ENCODE measurements at places on chromosomes 3 and 15. TPM values are rescaled to one million over a fixed set of nuclear protein-coding genes. Genes with fewer than 3 reads are reported as not detected.

GRCh38 chr3:29451920-29452319 lies 171.0 kb downstream of the RBMS3 start:
- H3K4me3 ChIP-seq, result no peak overlapping the region
- no peak overlapping the region for H3K27ac ChIP-seq
- no peaks in the 10 kb centered on the region for H3K27me3 ChIP-seq

- no peak overlapping the region for H3K4me3 ChIP-seq
- no peak for DNase-seq
- no peak overlapping the region for H3K27ac ChIP-seq
- no peaks in the 10 kb centered on the region for H3K36me3 ChIP-seq
Measured at GRCh38 chr15:39512643-39513042, 68.2 kb upstream of the THBS1 start.

DNA sequence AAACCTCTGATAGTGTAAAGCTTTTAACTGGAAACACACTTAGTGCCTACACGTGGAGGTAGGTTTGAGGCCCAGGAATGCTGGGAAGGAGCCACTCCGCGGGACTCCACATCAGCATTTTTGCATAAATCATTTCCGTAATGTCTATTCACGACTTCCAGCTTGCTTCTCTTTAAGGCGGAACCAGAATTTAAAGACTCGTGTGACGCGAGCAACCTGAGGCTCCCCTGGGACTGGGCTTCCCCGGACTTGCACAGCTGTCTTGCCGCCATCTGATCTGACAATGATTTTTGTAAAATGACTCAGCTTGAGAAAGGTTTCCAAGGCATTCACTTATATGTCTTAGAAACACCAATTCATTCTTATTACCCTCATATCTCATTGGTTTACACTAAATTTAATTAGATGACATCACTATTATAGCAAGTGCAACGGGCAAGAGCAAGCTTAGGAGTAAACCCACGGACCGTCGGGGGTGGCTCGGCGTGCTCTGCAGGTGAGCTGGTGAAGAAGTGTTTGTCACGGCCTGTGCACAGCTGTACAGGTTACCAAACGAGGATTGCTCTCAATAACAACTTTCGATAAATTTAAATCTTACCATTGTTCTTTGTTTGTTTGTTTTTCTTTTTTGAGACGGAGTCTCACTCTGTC lies 95.2 kb downstream of the CHSY1 start:
- H3K4me1 ChIP-seq, result peaks cover 10% of the 10 kb centered on the region
- no peaks in the 10 kb centered on the region for H3K36me3 ChIP-seq
- no peak for DNase-seq
- H3K27me3 ChIP-seq, result no peaks in the 10 kb centered on the region
- H3K4me3 ChIP-seq, result no peak overlapping the region
- H3K27ac ChIP-seq, result no peak overlapping the region

GRCh38 chr3:141878817-141879216 lies 2.4 kb downstream of the ATP1B3 start:
- peaks cover 42% of the 10 kb centered on the region for H3K36me3 ChIP-seq
- H3K4me3 ChIP-seq, result peak overlapping the region; percentile 98
- peak overlapping the region; percentile 15 for H3K27ac ChIP-seq
- no peaks in the 10 kb centered on the region for H3K27me3 ChIP-seq
- no peak for DNase-seq

- DNase-seq, result no peak
- no peak overlapping the region for H3K27ac ChIP-seq
- H3K4me3 ChIP-seq, result no peak overlapping the region
Measured at GRCh38 chr3:189974359-189974758, 146.3 kb downstream of the P3H2 start.

DNA sequence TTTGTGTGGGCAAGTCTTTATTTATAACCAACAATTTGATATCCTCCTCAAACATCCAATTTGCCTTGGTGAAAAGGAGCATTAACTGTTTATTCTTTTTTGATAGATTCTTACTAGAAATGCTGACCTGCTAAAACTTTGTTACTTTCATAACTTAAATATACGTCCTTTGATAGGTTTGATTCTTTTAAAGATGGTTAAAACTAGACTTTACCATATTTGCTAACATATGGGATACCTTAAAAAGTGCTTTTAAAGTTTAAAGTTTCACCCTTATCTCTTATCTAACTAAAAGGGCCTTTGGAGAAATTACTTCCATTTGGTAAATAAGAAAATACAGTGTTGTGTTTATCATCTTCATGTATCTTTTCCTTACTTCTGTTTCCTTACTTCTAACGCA lies 266.6 kb upstream of the UBE2E1 start:
- H3K36me3 ChIP-seq, result no peaks in the 10 kb centered on the region
- H3K27me3 ChIP-seq, result no peaks in the 10 kb centered on the region
- no peak for DNase-seq
- H3K4me3 ChIP-seq, result no peak overlapping the region
- H3K4me1 ChIP-seq, result no peaks in the 10 kb centered on the region

GRCh38 chr3:58035524-58036255 lies 27.5 kb downstream of the FLNB start:
- no peak overlapping the region for H3K27ac ChIP-seq
- DNase-seq, result no peak
- no peaks in the 10 kb centered on the region for H3K27me3 ChIP-seq
- no peak overlapping the region for H3K4me3 ChIP-seq
- peaks cover 37% of the 10 kb centered on the region for H3K4me1 ChIP-seq

- DNase-seq, result no peak
- no peaks in the 10 kb centered on the region for H3K27me3 ChIP-seq
- H3K36me3 ChIP-seq, result peaks cover 30% of the 10 kb centered on the region
- no peak overlapping the region for H3K27ac ChIP-seq
- no peak overlapping the region for H3K4me3 ChIP-seq
- peaks cover 32% of the 10 kb centered on the region for H3K4me1 ChIP-seq
Measured at GRCh38 chr15:40444736-40445135, 4.0 kb downstream of the BAHD1 start.

DNA sequence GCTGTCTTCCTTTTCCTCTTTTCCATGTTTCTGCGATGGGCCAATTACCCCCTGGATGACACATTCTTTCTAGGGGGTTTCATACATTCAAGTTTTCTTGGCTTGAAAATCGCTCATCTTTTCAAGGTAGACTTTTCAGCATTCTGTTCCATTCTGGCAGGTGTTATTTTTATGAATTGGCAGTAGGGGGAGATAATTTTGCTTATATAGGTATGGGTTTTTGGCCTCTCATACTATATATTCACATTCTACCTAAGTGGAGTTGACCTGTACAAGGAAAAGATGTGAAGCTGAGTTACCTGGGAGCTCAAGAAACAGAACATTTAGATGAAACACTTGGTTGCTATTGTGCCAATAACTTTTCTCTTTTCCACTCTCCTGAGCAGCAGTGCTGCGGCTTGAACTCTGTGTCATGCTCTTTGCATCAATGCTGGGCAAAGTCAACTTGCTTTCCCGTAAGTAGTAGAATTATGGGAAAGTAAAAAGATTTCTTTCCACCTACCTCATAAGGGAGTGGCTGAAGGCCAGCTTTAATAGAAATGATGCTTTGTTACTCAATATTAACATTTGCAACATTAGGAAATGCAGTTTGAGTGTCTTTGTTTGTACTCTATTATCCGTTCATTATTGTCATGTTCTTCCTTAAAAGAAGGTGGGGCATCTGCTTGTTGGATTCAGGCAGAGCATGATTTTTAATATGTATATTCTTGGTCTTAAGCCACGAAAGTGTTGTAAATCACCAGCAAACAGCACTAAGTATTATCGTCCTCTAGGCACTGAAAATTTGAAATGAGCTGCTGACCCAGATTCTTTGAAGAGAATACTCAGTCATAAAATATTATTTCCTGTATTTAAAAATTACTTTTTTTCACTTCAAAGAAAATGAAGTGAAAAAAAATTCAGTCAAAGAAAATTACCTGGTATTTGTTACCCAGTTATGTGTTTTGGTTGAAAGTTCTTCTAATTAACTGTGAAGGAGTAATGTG lies 27.7 kb upstream of the MFSD1 start:
- no peak for DNase-seq
- no peaks in the 10 kb centered on the region for H3K36me3 ChIP-seq

GRCh38 chr3:191352014-191352413 lies 21.7 kb upstream of the UTS2B start:
- H3K36me3 ChIP-seq, result peaks cover under 1% of the 10 kb centered on the region
- DNase-seq, result no peak
- H3K27ac ChIP-seq, result no peak overlapping the region

DNA sequence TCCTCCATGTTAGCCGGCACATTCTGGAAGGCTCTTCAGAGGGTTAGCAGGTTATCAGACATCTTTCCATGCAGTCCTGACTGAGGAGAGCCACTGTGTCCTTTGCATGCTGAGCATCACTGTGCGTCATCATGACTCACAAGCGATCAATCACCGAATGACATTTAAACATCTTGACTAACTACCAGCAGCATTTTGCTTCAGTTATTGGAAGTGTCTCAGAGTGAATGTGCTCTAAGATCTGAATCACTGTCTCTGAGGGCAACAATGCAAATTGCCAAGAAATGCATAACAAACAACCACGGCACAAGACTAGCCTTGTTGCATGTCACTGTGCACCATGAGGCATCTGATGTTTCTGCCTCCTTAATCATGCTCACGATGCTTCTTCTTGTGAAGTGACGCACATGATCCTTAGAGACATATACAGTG lies 18.3 kb upstream of the ATP8B4 start:
- H3K27me3 ChIP-seq, result no peaks in the 10 kb centered on the region
- H3K4me3 ChIP-seq, result no peak overlapping the region
- H3K27ac ChIP-seq, result no peak overlapping the region

DNA sequence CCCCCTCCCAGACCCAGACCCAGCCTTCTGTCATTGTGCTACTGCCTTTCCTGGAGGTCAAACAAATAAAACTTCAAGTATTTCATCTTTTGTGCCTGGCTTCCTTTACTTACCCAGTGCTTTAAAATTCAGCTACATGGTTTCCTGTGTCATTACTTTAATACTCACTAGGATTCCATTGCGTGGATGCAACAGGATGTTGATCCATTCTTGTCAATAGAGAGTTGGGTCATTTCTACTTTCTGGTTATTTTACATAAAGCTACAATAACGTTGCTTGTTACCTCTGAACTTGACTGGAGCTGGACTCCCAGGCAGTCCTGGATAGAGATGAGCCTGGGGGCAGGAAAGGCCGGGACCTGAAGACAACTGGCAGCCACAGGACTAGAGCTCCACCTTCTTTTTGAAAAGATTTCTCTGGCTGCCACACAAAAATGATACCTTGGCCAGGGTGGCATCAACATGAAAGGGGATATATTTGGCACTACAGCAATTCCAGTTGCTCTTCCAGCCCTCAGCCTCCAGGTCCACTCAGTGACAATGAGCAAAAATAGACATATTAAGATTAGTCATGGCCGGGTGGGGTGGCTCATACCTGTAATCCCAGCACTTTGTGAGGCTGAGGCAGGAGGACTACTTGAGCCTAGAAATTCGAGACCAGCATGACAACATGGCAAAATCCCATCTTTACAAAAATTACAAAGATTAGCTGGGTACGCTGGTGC lies 23.3 kb upstream of the HEG1 start:
- no peak for DNase-seq
- H3K36me3 ChIP-seq, result no peaks in the 10 kb centered on the region
- no peak overlapping the region for H3K4me3 ChIP-seq

- H3K27me3 ChIP-seq, result peaks cover 26% of the 10 kb centered on the region
- no peak overlapping the region for H3K4me3 ChIP-seq
- no peaks in the 10 kb centered on the region for H3K4me1 ChIP-seq
Measured at GRCh38 chr3:127485396-127486170, 105.0 kb downstream of the TPRA1 start.

Gene ANKRD63
- polyA plus RNA-seq, result 0.63 TPM

Gene ADCY5
- not detected for polyA plus RNA-seq

Gene SPG11
- polyA plus RNA-seq, result 33.9 TPM

Gene SH2D7
- polyA plus RNA-seq, result not detected
